ENCODE measurements at places on chromosomes 2 and 18. TPM values are rescaled to one million over a fixed set of nuclear protein-coding genes. Genes with fewer than 3 reads are reported as not detected.

The ST6GAL2 gene
- not detected for total RNA-seq

The IL18R1 gene
- 0.75 TPM for total RNA-seq

The MROH2A gene
- total RNA-seq, result not detected

The ADGRF3 gene
- 0.26 TPM for total RNA-seq

The IL1F10 gene
- total RNA-seq, result not detected

The OR6B2 gene
- total RNA-seq, result not detected

The PARD3B gene
- total RNA-seq, result 6.2 TPM

The EIPR1 gene
- total RNA-seq, result 26.8 TPM
